Progenitor cell of endocrine pancreas (in vitro differentiated cells): ENCODE measurements at places on chromosomes 3 and 15. TPM values are rescaled to one million over a fixed set of nuclear protein-coding genes. Genes with fewer than 3 reads are reported as not detected.
A peak's percentile ranks its signal among the peaks of the same experiment; 100 is the strongest.

- DNase-seq, result no peak
These were observed 4.8 kb downstream of the RASGRP1 start for GRCh38 chr15:38559636-38560307.

DNA sequence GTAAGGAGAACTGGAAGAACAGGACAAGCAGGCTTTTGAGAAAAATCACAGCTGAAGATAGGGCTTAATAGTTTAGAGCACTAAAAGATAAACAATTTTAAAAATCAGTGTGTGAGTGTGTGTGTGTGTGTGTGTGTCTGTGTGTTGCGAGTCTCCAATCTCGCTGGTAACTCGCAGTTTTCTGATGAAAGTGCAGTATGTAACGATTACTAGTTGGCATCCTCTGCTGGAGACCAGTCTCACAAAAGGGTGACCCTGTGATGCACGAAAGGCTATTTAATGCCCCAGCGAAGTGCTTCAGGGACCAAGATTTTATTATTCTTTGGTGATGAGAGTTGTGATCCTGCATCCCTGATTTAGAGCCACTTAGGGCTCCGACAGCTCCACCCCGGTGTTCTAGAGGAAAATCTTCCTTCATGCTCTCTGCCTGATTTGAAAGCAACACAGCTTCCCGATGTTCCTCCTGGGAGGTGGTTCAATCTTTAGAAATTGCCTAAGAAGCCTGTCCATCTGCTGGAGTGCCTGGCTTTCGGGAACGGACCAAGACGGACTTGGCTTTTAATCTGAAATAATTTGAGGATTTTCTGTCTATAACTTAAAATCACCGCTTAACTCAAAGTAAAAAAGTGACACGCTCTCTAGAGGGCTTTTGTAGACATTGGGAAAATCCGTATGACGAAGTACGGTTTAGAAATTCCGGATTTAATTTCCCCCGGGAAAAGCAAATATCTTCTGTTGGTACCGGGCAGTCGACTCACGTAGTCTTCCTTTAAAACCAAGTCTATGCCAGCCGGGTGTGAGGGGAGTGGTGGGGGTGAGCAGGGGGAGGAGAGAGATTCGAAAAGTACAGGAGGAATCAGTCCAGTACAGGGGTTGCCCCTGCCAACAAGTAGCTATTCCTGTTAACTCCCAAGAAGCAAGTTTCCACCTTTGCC lies 1.1 kb upstream of the ALCAM start:
- DNase-seq, result no peak

DNA sequence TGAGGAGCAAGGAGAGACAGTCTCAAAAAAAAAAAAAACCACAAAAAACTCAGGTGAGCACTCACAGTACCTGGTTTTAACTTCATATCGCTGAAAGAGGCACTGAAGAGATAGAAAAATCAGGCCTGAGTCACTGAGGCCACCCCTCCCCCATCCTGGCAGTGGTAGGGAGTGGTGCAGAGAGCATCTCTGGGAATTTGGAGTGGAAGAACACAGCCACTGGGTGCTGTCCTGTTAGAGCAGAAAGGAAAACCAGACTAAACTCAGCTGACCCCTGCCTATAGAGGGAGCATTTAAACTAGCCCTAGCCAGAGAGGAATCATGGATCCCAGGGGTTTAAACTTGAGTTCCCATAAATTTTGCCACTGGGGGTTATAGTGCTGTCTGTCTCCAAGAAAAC lies 22.2 kb upstream of the DNAJC13 start:
- DNase-seq, result no peak

The TM4SF18 gene
- 0.36 TPM in 1 of 2 replicates, not detected in the other for total RNA-seq

DNA sequence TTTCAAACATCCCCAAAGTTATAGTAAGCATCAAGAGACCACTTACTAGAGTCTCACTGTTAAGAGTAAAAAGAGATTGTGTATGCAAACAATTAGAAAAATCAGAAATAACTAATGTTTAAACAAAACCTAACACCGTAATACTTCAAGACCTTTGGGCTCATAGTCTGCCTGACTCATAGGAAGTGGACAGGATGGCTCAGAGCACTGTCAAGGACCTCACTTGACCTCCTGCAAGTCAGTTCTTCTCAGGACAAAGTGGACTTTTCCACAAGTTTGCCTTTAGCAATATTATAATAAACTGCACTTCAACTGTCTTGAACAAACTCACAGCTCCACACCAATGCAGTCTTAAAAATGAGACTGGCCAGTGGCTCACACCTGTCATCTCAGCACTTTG lies 34.8 kb downstream of the IL12A start:
- DNase-seq, result no peak

DNA sequence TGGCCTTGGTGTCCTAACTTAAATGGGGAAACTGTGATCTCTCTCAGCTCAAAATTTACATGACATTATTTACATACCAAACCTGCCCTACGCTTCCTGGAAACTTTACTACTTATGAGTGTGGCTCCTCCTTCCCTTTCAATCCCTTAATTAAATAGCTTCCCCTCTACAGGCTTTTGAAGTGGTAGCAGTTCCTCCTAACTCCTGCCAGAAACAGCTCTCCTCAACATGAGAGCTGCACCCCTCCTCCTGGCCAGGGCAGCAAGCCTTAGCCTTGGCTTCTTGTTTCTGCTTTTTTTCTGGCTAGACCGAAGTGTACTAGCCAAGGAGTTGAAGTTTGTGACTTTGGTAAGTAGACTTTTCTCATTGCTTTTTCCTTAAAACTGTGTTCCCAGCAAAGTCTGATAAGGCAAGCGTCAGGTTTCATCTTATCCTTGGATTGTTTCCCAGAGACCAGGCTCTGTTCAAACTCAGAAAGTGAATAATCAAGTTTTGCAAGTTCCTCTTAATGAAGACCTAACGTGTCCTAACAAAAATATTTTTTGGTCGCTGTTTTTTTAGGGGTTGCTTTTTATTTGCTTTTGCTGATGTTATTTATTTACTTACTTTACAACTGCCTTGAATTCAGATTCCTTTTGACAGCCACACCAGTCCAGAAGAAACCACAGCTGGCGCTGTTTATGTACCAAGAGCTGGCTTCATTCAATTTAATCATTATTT lies at the start of gene ACP3:
Gene ACP3, plus strand, starts transcription at position 179 of the 720 bp plus-strand sequence. Its CDS starts 50 bp downstream, at position 229.
- DNase-seq, result no peak

DNA sequence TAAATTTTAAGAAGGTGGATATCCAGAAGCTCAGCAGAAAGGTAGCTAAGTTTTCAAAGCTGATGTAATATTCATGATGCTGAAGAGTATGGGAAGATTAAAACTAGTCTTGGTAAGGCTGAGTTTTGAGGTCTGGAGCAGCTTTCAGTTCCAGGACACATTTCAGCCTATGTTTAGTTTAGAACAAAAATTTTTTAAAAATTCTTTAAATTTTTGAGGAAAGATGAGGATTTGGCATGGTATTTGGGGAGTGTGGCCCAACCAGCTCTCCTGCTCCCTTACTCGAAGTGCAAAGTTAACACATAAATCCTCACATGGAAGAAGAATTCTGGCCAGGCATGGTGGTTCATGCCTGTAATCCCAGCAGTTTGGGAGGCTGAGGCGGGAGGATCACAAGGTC lies 1039.1 kb downstream of the NAALADL2 start:
- no peak for DNase-seq

The C3orf22 gene
- total RNA-seq, result 0.26 and 0.44 TPM in 2 replicates

The SLC24A5 gene
- not detected in 2 replicates for total RNA-seq

GRCh38 chr3:12830785-12831156 lies 10.6 kb downstream of the RPL32 start:
- DNase-seq, result no peak

DNA sequence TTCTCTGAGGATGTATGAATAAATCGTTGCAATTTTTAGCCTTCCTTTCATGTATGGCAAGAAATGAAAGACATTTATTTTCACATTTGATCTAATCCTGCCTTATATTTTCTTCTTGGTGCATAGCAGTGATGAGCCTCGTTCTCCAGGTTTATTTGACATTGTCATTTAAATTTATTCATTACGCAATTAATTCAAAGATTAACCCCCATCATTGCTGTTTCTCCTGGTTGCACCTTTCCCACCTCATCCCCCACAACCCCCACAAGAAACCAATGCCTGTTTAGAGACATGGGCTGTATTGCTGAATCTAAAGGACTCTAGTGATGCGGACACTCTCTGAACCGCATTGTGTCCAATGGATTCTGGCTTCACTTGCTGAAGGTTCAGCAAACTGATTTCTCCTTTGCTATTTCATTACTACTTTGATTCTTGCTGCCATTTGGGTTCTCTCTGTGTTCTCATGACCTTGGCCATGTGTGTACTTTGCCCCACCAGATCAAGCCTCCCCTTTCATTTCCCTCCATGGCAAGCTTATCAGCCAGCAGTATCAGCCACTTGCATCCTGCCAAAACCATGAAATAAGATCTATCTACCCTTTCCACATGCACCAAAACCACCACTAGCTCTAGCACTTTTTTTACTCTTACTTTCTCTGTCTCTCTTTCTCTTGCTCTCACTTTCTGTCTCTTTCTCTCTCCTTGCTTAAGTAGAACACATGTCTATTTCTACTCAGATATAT lies 382.7 kb downstream of the GBE1 start:
- DNase-seq, result no peak

- no peak for DNase-seq
These were observed 2.4 kb downstream of the SIAH2 start for GRCh38 chr3:150760431-150761200.

The LNP1 gene
- total RNA-seq, result 2.7 and 3.6 TPM in 2 replicates

GRCh38 chr3:58683001-58683458 lies 16.5 kb upstream of the FAM3D start:
- DNase-seq, result no peak

The MYO5A gene
- 24.9 and 31.0 TPM in 2 replicates for total RNA-seq

DNA sequence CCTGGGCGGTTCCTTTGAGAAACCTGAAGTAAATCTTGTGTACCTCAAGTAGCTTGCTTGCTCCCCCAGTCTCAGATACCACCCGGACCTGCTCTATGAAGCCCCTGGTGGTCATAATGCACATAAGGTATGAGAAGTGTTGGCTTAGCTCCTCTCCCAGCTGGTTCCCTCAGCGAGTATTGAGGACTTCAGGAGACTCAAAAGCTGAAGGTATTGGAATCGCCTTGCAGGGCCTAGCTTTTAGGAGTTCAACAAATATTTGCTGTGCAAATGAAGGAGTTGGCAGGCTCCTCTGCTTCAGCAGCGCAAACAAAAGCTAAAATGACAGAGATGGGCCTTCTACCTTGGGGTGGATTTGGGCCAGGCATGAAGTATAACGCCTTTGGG lies 1.7 kb downstream of the CMTM8 start:
- DNase-seq, result peak; percentile 29

The SEMA3G gene
- total RNA-seq, result 0.79 and 1.1 TPM in 2 replicates

DNA sequence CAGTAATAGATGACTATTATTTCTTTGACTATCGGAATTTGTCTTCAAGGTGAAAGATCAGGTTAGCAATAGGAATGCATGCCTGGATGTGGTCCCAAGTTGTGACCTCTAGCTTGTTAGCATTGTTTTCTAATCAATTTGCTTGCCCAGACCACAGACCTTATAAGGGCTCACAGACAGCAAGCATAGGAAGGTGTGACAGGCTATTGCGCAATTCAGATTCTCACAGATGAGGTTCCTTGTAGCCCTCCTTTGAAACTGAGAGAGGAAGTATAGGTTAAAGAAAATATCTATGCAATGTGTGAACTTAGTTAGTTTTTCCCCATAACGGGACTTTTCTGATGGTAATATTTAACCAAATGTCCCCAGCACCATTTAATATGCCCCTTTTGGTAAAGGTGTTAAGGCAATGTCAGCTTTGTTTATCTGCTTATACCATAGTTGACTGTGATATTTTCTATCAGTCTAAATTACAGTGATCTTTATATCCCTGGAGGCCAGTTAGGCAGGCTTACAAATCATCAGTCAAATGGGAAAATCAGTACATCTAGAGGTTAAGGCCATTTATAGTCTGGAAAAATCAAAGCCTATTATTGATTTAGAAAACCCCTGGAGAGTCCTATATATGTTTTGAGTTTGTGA lies 168.1 kb upstream of the MBNL1 start:
- DNase-seq, result no peak

GRCh38 chr3:133983576-133984560 lies 45.9 kb downstream of the SLCO2A1 start:
- no peak for DNase-seq

DNA sequence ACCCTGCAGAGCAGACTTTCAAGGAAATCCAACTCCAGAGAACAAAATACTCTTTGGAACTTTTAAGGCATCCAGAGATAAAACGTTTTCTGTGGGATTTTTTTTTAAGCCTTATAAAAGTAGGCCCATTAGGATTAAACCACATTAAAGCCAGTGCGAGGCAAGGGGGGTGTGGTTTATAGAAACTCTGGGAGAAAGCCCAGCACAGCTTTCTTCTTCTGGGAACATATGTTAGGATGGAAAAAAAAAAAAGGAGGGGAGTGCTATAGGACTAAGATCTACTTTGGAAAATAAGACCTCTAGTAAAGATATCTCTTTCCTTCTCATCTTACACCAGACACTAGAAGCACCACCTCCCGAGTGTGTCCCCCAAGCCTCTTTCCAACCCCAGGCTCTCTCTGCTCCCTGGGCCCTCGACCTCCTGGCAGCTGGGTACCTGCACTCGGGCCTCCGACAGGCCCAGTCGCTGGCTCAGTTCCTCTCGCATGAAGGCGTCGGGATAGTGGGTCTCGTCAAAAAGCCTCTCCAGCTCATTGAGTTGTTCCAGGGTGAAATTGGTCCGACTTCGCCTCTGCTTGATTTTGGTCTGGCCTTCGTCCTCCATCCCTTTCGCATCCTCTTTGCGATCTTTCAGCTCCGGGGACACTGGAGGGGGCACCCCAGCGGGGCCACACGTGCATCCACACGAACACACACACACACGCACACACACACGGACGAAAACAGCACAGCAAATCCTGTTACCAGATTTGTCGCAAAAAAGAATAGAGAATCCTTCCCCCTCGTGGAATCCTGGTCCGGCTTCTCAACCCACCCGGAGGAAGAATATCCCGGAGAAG lies 3.8 kb downstream of the SHOX2 start:
- no peak for DNase-seq

DNA sequence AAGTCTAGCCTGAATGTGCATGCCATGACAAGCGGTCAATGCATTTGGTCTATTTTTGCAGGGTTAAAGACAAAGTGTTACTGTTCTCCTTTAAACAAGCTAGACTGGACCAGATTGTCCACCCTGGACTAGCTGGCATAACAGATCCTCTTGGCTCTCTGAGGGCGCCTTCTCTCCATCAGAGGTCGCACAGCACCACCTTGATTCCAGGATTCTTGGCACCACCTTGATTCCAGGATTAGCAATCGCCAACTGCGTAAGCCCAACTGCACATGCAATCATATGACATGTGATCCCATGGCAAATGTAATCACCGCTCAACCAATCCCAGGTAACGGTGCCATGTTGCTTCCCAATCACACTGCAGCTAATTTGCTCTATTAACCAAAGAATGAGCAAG lies 98.6 kb downstream of the OXNAD1 start:
- no peak for DNase-seq

The CAPN3 gene
- 2.9 and 3.7 TPM in 2 replicates for total RNA-seq

- no peak for DNase-seq
These were observed 53.0 kb downstream of the SUCLG2 start for GRCh38 chr3:67601385-67601784.

The EPHB3 gene
- total RNA-seq, result 11.7 and 13.4 TPM in 2 replicates
